ENCODE measurements at places on chromosomes 6 and 20.

DNA sequence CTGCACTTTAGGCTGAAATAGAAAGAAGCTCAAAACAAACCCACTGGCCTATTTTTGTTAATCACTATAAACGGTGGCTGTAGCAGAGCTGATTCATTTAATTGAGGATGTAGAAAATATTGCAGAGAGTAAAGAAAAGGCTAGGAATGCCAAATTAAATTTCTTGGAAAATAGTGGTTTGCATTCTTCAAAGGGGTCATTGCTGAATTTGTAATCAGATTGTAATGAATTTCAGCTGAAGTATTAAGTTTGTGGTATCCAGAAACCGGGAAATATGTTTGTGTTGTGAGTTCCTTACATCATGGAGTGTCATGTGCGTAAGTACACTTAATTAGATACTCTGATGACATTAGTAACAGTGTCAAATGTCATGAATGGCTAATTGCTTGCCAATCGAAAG is 203.0 kb downstream of the SAMD5 start:
- peak; percentile 79 for DNase-seq

DNA sequence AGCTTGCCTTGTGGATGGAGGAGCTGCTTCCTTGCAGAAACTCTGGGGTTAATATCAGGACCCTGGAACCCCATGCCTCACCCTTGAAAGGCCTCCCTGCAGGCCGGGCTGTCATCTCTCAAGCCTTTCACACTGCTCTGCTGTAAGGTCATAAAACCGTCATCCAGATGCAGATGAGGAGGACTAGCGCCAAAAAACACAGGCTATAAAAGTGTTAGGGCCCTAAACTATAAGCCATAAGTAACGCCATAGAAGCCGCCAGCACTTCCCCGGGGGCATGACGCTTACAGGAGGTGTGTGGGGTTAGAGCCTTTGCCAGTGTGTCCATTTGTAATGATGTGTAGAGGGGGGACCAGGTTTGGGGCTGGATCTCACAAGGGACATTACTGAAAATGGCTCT is 47.6 kb downstream of the CDH4 start:
- peak; percentile 19 for DNase-seq

- no peak for DNase-seq
These were observed 17.6 kb upstream of the KIAA1755 start for GRCh38 chr20:38278131-38278530.

DNA sequence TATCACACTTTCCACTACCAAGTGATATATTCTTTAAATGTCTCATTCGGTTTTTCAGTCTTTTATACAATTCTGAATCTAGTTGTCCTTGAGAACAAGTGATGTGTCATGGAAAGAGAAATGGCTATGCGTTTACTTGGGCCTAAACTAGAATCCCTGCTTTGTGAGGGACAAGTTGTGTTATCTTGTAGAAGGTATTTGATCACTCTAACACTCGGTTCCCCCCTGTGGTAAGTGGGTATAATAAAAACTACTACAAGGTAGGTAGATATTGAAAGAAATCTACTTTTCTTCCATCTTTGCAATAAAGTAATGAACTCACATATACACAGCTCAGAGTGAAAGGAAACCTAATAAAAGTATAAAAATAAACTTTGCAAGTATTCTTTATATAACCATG is 108.9 kb downstream of the MANEA start:
- no peak for DNase-seq

DNA sequence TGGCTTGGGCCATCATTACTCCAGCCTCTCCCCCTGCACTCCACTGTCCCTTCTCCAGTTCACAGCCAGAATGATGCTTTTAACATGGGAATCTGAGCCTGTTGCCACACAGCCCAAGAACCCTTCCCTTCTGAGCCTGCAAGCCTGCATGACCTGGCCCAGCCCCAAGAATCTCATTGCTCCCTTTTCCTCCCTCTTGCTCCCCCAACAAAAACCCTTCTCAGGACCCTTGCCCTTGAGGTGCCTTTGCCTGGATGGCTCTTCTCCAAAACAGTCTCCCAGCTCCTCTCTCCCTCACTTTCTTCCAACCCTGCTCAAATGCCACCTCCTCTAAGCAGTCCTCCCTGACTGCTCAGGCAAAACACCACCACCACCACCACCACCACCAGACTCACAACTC is 157.2 kb downstream of the ANKRD60 start:
- DNase-seq: no peak

DNA sequence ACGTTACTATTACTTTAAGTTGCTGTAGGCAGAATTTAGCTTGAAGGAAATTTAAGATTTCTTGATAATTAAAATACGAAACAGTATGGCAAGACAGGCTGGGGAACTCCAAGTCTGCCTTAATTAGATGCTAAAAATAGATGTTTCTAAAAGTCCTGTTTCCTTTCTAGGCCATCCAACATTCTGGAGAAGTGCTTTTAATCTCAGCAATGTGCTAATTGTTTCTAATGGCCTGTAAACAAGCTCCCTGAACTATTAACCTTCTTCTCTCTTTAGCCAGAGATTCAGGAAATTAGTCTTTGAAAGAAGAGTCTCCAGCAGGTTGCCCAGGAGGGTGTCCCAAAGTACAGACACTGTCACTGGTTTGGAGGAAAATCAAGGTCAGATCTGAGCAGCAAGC is 677.3 kb upstream of the AGPAT4 start:
- no peak for DNase-seq

GRCh38 chr6:165092881-165093595 is 216.4 kb downstream of the C6orf118 start:
- peak; percentile 24 for DNase-seq

DNA sequence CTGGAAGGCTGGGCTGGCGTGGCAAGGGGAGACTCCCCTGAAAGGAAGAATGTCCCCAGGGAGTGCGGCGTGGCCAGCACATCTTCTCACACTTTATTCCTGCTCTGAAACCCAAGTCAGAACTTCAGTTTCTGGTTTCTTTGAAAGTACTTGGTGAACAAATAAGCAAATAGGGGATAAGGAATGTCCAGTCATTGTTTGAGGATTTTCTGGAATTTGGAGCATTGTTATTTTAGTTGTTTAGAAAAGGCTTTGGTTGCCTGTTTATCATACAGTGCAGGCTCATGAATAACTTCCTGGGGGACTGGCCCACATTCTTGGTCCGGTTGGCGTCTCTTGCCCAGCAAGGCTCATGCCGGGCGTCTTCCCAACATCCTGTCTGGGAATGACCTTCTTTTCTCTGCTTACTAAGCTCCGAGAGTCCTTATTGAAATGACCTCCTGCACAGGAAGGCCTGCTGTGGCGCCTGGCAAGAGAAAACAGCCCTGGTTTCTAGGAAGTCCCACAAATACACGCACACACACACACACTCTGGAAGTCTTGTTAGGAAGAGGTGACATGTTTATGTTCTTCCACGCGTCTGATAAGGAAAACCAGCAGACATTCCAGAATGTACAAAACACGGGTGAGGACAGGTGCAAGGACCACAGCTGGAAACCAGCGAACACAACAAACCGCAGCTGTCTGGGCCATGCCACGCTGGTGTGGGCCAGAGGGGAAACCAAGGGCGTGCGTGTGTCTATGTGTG is 71.9 kb downstream of the TMEM170B start:
- peak; percentile 79 for DNase-seq

DNA sequence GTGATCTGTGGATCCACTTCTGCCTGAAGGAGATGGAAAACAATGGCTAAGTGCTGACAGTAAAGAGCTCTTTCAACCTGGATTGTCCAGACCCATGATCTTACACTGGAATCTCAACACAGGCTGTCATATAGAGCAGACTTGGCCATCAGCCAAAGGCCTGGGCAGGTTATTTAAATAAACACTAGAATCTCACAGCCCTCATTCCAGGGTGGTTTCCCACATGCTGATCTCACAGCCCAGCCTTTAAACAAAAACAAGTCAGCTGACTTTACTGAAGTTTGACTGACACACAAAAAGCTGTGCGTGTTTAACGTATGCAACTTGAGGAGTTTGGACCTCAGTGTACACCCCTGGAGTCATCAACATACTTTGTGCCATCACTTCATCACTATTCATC is 28.4 kb downstream of the SYNDIG1 start:
- DNase-seq: peak; percentile 54

DNA sequence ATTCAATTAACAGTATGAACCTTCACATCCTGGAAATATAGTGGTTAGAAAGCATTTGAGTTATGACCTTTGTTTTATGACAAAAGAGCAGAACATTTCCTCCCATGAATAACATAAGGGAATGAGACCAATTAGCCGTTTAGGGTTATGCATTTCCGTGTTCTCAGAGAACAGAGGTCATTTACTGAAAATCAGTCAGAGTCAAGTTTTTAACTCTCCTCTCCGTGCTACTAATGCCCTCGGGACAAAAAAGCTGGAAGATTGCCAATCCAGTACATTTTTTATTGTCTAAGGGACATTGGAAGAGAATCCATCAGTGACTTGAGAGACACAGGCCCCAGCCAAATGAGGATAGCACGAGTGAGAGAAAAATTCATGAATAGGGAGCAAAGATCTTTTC is 632.7 kb downstream of the RFPL4B start:
- DNase-seq: peak; percentile 64

DNA sequence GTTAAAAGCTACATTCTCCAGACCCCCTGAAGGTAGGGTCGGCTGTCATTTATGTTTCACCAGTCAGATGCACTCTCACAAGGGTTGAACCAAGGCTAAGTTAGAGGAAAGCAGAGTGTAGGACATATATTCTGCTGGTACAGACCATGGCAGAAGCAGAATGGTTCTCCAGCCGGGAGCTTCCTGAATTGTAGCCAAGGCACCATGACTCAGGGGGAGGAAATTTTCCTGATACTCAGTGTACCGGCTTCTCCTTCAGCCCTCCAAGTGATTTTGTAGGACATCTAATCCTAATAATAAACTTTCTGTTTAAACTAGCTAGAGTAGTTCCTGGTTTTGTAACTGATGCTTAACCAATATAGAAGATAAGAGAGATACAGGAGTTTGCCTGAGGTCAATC is 14.2 kb upstream of the SLPI start:
- no peak for DNase-seq

DNA sequence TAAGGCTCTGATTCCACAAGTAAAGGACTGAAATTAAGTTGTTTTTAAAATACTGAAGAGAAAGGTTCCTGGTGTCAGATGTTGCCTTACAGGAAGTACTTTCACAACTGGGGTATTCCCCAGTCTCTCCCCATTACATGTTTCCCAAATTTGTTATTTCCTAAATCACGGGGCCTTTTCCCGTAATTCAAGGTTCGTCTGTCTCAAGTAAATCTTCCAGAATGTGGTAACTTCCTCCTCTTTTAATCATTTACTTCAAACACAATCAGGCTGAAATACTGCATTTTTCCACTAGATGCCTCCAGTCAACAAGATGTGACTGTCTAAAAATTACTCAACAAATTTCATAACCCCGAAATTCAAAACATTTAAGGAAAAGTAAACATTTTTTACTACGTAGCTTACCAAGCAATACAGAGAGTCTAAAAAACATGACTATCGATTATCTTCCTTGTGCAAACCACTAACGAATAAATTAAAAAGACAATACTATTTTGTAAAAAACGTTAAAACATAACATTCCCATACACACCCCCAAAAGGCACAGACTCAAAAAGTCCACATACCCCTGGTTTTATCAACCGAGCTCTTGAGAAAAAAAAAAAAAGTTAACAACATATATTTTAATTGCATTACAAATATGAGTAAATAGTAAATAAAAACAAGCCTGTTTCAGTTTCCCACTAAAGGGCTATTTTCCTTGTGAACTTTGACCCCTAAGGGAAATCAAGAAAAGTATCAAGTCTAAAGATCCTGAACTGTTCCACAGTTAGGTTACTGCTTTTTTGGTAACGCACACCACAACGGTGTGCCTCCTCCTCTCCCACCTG is 1.7 kb downstream of the SOD2 start:
- DNase-seq: peak; percentile 81

DNA sequence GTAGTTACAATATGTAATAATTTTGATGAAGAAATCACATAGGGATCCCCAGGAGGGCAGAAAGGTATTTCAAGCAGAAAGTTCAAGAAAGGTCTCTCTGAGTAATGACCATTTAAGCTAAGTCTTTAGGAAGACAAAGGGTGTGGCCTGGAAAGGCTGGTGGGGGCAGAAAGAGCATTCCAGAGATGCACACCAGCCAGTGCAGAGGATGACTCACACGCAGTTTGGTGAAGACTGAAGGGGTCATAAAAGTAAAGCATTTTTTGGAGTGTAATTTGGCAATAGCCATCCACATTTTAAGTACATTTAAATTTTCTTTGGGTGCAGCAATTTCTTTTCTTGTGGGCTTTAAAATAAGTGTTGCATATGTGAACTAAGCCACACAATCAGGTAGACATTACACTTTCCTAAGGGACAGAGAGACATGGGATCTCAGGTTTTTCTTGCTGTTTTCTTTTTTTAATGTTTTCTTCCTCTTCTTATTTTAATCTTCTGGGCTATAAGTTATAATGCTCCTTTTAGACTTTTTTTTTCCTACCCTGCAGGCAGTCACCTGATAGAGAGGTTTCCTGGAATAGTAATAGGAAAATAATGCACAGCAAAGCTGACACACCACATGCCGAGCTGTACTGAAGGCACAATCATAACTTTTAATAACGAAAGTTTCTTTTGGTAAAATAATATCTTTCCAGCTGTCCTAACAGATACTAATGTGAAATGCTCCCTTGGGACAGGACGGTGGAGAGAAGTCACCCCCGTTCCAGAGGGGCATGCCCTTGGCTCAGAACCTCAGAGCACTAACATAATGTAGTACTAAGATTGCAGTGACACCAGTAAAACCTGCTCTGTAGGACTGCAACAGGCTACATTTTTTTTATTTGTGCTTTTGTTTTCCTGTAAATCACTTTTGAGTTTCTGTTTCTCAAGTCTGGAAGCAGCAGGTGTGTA is 49.6 kb upstream of the PTPRK start:
- peak; percentile 96 for DNase-seq

- no peak for DNase-seq
These were observed at the start of gene AIF1 for GRCh38 chr6:31614684-31615578. Gene AIF1, plus strand, starts transcription at chr6:31615234. Its CDS starts 96 bp downstream, at chr6:31615330.

DNA sequence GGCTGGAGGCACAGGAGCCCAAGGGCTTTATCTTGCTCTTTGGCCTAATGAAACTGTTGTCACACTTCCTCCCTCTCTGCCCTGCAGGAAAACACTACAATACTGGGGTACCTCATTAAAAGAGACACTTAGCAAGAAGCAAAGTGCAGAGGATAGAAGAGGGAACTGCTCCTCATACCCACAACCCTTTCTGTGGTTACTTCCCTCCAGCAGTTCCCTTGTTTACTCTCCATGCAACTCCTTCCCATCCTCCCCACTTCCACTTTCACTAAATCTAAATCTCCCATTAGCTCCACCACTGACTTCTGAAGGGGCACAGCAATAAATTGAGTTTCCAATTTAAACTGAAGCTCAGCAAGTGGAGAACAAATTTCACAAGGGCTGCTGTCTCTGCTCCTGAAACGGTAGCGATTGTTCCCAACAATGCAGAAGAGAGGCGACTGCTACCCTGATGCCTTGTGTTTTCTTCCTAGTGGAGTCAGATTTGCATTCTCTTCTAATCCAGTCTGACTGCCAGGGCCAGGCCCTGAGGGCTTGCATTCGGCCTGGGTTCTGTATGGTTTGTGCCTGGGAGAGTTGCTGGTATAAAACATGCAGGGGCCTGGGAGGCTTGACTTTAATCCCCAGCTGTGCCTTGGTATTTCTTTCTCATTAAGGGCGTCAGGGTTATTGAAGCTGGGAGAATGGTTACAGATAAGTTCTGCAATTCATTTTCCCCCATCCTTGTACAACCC is 454.7 kb downstream of the TFAP2B start:
- DNase-seq: no peak

Measured in fibroblast of skin of right quadriceps (primary cell).